ENCODE measurements at places on chromosomes 4 and X.

GRCh38 chr4:151408630-151409469 is at the start of gene FHIP1A:
Gene FHIP1A, plus strand, starts transcription at chr4:151409176. Its CDS starts 157,084 bp downstream, at chr4:151566260.
- DNase-seq: peak; percentile 86

DNA sequence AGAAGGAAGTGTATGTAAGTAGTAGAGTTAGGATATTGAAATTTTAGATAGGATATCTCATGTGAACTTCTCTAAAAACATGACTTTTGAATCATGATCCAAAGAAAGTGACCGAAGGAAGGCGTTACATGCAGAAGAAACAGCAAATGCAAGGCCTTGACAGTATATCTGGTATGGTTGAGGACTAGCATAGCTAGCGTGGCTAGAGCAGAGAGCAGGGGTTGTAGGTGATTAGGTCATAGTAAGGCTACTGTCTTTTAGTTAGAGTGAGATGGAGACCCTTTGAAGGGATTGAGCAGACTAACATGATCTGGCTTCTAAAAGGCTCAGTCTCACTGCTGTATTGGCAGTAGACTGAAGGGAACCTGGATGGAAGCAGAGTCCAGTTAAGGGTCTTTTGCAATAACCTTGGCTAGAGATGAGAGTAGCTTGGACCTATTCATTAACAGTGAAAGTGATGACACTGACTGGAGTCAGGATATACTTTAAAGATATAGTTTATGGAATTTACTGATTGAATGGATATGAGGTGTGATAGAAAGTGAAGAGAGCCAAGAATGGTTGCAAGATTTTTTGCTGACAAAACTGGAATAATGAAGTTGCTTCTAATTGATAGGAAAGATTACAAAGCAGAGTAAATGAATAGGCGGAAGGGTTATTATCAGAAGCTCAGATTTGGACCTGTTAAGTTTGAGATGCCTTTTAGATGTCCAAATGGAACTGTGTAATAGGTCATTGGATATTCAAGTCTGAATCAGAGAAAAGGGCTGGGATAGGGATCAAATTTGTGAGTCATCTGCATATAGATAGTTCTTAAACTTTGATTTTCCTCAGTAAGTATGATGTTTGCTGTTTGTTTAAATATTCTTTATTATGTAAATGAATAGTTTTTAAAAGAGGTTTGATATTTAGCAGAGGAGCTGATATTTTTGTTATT is 59.8 kb downstream of the MRPL1 start:
- no peak for DNase-seq

DNA sequence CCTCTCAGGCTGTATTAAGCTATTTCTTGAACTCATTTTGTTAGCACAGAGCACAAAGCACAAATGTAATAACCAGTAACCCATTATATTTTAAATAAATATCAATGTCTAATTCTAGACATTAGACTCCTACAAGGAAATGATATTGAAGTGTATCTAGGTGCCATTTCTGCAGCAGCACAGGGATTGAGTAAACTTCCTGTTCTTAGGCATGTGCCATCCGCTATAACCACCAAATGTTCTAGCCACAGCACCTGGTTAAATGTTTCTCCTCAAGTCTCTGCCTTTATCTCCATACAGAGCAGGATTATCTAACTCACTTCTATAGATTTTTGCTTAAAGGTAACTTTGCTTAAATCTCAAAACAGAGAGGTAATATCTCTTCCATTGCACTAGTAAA is 51.4 kb downstream of the SGMS2 start:
- DNase-seq: no peak

- DNase-seq: no peak
These were observed 69.4 kb downstream of the HMGB2 start for GRCh38 chr4:173264684-173265185.

GRCh38 chrX:52280812-52281211 is 88.0 kb upstream of the XAGE2 start:
- no peak for DNase-seq

DNA sequence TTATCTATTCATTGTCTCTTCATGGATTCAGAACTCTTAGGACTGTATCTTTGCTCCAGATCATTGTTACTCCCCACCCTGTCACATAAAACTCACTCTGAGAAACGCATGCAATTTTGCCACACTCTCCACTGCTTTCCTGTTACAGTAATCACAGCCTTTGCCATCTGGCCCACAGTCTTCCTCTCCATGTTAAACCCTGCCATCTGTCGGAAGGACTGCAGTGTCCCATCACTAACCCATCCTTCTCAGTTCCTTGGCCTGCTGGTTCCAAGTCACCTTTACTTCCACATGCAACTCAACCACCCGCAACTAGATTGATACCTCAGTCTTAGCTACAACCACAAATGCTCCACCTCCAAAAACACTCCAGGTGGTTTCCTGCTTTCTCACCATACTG is 308.7 kb upstream of the FAM241A start:
- DNase-seq: no peak

All from cardiac septum (tissue), 1 donor.